ENCODE measurements at places on chromosomes 1 and 21.

GRCh38 chr1:205711105-205712048 is 31.1 kb upstream of the SLC45A3 start:
- peak; percentile 70 for DNase-seq

GRCh38 chr1:151611832-151612500 is at the start of gene SNX27:
Gene SNX27 (plus strand): TSS chr1:151612050. CDS start chr1:151612202, 152 bp downstream.
- DNase-seq = peak; percentile 86

GRCh38 chr1:184870319-184870718 is 104.0 kb downstream of the NIBAN1 start:
- no peak for DNase-seq

- no peak for DNase-seq
Measured at GRCh38 chr21:30355906-30356305, 7.5 kb upstream of the KRTAP23-1 start.

- no peak for DNase-seq
Measured at GRCh38 chr1:230518511-230518910, 92.4 kb upstream of the PGBD5 start.

DNA sequence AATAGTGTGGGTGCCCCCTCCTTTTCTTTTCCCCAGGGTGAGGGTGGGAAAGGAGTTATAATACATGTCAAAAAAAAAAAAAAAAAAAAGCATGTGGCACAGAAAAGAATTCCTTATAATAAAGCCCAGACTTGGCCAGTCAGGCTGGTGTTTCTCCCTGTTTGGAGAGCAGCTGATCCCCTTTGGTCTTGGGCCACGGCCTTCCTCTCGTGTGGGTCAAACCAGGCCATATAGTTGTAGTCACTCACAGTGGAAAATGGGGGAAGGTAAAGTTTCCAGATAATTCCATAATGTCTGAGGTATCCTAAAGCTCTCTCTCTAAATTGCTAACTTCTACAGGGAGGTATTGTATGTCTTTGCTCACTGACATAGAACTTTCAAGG is 22.0 kb downstream of the CLIC6 start:
- DNase-seq = no peak

DNA sequence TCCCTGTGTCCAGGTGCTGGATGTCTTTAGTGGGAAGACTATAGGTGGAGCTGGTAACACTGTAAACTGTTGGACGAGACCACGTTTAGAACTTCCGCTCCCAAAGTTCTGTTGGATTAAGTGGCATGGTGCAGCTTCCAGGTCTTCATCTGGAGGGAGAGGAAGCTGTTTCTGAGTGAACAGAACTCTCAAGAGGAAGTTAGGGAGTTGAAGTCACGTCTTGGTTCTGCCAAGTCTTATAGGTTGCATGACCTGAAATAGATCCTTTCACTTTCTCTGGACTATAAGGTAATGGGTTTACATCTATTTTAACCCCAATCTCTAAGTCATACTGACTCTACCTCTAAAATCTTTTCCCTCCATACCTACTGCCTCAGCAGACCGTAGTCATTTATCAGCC is 97.4 kb upstream of the TNR start:
- DNase-seq = no peak

Measured in stimulated activated naive CD8-positive, alpha-beta T cell treated with anti-CD3 and anti-CD28 coated beads, Interleukin-15, Interleukin-2, amounts not matched to agents 100 U/mL and 50 U/mL, for 24 hours (primary cell).